ENCODE measurements at places on chromosomes 7 and 10.

DNA sequence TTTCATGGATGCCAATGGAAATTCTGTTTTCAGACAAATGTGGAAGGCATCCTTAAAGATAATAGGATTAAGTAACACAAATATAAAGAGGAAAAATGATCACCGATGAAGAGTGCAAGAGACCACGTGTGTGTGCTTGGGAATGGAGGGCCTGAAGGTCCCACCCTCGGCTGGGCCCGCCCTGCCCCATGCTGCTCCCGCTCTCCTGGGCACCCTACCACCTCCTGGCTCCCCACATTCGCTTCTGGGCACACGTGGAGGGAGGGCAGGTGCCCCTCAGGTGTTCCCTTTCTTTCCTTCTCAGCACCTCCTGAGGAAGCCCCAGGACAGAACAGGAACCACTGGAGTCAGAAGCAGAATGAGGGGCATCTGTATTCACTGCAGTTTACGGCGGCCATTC, 367.6 kb downstream of the DNAJB6 start:
- no peak for DNase-seq

- DNase-seq: no peak
Observed at GRCh38 chr10:87658858-87659555, 671 bp upstream of the PAPSS2 start.

GRCh38 chr10:101481256-101481655, 106.8 kb downstream of the POLL start:
- DNase-seq: no peak

DNA sequence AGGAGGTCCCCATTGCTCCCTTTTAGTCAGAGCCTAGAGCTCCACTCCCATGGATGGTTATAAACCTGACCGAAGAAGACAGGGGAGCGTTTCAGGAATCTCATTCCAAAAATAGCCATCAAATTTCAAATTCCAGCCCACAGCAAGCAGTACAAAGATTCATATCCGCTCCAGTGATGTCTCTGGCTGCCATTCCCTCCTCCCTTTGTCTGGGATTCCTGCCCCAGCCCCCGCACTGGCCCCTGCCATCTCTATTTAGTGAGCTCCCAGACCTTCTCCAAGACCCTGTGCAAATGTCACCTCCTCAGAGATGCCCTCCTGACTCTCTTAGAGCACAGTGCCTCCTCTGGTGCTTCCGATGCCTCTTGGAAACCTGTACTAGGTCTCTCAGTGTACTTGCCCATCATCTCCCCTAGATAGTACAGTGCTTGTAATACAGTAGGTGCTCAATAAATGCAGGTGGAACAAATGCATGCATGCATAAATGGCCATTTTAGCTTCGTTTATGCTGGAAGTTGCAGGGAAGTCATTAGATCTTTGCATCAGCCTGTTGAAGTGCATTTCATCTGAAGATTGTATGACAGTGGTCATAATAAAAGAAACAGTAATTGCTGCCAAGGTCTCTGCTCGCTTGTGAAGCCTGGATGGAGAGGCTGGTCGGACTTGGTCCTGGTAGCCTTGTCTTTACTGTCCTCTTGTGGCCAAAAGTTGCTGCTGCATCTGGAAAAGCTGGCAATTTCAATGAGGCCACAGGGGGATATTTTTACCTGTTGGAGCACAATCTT, 32.0 kb upstream of the HABP2 start:
- no peak for DNase-seq

- DNase-seq: no peak
Observed at GRCh38 chr7:46786221-46786954, 795.5 kb downstream of the TNS3 start.

DNA sequence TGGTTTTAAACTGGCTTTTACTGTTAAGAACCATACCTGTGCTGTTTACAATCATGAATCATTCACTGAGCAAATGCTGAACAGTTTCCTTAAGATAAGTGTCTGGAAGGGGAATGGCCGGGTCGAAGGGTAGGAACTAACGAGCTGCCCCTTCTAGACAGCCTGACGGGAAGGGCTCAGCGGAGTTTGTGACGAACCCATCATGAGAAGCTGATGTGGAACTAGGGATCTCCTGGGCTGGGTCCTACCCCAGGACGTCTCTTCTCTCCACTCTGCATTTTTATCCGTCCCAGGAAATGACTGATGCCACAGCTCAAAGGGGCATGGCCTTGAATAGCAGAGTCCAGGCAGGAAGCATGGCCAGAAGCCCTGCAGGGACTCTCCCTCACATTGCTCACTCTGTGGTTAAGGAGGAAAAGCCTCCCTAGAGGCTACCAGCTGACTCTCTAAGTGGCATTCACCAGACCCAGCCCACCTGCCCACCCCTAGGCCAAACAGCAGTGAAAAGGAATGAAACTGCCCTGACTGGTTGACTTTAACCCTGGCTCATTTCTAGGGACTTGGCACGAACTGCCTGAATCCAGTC, 112.0 kb downstream of the PFKFB3 start:
- no peak for DNase-seq

GRCh38 chr7:17526621-17527020, 228.2 kb downstream of the AHR start:
- no peak for DNase-seq

DNA sequence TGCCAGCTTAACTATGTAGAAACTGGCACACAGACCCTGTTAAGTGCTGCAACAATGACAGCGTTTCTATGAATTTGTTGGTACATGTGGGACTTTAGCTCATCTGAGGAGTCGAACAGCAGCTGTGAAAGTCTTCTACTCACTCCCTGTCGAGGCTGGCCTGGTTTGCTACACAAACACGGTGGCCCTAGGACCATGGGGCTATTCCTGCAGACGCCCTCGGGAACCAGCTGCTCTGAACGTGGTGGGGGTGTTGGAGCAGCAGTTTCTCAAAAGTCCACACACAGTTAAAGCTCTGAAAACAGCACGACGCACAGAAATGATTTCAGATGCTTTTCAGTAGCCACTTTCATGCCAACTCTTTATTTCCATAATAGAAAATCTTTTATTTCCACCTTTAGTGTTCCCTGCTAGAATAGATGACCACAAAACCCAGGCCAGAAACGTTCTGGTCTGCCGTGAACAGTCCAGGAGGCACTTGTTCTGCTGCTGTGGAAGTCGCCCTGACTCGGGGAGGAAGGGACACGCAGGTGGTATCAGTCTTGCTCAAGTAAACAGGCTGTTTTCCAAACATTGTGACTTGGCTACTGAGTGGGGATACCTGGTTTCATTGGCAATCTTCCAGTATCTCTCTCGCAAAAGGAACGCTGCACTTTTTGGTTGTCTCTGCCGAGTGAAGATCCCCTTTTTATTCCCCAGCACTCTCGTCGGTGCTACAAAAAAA, 21.5 kb downstream of the GUSB start:
- DNase-seq: no peak

DNA sequence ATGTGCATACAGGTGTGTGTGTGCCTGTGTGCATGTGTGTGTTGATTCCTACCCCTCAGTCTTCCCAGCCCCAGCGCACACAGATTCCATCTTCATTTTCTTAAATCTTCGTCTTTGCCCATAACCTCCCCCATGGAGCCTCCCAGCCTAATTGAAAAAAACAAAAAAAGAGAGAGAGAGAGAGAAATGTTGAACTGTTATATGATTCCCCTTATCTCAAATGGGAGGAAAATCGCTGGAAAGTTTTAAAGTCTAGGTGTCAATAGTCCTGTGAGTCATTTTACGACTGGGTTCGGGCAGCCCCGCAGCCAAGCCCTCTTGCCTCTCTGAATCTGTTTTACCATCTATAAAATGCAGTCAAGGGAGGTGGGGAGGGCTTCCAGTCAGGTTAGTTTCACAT, 60.9 kb downstream of the SPOCK2 start:
- no peak for DNase-seq

DNA sequence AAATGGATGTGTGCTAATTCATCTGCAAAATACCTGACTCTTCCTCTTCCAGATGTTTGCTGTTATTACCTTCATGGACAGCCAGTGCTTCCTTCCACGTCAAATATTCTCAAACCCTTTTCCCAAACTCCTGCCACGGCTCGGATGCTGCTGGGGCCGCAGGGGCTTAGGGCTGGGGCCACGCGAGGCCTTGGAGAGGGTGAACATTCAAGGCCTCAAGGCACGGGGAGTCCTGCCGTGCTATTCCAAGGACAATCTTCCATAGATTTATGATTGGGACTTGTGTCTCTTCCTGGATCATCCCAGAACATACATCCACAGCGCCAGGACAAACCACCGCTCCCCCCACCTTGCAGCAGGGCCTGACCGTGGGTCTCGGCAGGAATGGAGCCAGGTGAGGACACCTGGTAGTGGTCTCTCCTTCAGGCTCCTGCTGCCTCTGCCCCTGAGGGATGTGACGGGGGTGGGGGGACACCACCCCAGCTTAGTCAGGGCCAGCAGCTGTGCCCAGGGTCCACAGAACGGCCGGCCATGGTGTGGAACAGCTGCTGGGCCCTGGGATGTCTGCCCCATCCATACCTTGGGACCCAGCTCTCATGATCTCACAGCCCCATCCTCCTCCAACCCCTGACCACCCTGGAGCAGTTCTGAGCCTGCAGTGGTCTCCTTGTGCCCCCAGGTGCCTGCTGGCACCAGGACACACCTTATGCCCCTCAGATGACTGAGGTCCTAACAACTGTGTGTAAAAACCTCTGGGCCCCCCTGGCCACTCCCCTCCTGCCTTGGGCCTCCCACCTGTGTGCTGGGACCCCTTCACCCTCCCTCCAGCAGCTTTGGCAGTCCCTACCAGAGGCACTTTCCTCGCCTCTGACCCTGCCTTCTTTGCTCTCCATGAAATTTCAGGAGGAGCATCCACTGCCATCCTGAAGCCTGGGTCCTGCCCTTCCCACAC, 16.7 kb downstream of the VIPR2 start:
- no peak for DNase-seq

GRCh38 chr7:67407392-67408071, 410.9 kb downstream of the TYW1 start:
- DNase-seq: no peak

DNA sequence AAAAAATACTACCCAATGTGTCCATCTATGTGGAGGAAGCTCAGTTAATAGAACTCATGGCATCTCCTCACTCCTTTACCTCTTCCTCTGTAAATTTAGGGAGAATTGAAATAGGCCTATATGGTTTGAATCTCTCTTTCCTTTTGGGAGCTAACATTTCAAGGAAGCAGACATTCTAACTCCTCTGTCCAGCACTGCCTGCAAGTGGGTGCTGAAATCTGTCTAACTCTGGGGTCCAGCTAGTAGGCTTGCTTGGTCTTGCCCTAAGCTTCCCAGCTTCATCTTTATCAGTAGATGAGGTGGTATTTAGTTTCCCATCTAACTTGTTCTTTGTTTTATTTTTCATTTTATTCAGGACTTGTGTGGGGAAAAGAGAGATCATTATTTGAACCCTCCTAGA, 23.2 kb downstream of the CYCS start:
- DNase-seq: no peak

GRCh38 chr10:110510086-110510485, 12.4 kb downstream of the DUSP5 start:
- no peak for DNase-seq

GRCh38 chr10:2981361-2981801, 86.0 kb upstream of the PFKP start:
- no peak for DNase-seq

DNA sequence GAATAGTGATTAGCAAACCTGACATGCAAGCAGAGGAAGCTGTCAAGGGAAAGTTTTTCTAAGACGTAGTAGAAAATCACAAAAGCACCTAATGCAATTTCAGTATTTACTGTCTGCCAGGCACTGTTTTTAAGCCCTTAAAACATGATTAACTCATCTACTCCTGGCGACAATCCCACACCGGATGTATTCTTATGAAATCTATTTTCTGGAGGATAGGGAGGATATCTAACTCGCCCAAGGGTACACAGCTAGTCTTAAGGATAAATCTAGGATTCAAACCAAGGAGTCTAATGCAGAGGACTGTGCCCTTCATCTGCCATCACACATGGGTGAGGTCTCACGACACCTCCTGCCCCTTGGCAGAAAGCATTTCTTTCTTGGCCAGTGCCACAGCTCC, 47.8 kb upstream of the FIGNL1 start:
- DNase-seq: no peak

GRCh38 chr10:97597778-97598177, 8.3 kb downstream of the C10orf62 start:
- DNase-seq: no peak

DNA sequence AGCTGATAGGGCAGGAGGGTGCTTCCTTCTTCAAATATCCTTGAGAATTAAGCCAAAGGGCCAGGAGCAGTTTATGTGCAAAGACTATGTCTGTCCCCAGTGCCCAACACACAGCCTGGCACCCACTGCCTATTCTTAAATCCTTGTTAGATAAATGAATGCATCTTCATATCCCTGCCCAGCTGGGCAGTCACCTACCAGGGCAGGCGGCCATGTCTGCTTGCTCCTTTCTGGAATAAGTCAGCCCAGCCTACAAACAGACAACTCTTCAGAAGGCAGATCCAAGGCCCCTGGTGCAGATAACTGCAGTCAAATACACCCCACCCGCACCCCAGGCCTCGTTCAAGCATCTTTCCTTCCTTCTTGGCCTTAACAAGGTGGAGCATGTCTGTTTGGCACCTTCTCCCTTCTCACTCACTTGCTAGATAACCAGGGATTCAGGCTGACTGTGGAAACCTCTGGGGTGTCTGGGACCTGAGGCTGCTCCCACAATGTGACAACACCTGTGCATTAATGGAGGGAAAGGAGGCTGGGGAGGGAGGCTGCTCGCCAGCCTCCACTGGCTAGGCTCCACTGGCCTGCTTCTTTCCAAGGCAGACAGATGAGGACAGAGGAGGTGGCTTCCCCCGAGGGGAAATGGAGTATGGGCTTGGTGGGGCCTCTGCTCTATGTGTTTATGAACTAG, 59.9 kb upstream of the COL13A1 start:
- no peak for DNase-seq

- DNase-seq: no peak
Observed at GRCh38 chr10:82680608-82681007, 805.6 kb downstream of the NRG3 start.

DNA sequence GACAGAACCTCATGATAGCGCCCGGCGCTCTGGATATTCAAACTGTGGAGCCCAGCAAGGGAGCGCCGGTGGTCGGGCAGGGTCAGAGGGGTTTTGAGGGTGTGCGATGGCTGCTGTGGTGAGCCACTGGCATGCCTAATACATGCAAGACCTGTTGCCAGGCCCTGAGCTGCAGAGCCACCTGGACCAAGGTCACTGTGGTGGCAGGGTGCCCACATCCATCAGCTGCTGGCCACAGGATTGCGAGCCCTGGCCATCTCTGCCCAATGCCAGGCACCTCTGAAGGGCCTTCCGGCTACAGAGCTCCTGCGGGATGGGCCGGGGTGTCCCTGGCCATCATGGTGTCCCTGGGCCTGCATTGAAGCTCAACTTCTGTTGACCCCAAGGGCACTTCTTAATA, 123.0 kb upstream of the TNRC18 start:
- no peak for DNase-seq

GRCh38 chr10:26887611-26888215, 27.0 kb upstream of the ABI1 start:
- DNase-seq: no peak

- DNase-seq: no peak
Observed at GRCh38 chr10:72542396-72542815, 83.5 kb downstream of the MICU1 start.

DNA sequence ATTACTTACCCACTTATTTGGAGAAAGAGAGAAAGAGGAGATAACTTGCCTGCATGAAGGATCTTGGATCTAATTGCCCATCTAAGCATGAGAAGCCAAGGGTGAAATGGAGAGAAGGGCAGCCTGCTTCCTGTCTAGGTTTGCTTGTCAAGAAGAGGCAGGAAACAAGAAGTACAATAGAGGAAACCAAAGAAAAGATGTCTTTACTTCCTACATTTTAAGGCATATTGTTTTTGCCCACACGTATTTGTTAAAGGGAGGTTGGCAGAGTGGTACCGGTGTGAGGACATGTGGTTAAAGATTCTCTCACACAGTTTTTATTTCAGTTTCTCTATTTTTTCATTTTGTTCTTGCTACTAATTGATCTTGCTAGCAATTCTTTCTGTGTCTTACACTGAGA, 6.0 kb upstream of the TAS2R38 start:
- no peak for DNase-seq

All from CD4-positive, alpha-beta T cell treated with Interleukin-6 at 100 ng/mL for 8 hours (primary cell).